ENCODE measurements at places on chromosomes 6 and 20.

- no peak for DNase-seq
Measured at GRCh38 chr6:151475653-151476523, 17.9 kb upstream of the CCDC170 start.

DNA sequence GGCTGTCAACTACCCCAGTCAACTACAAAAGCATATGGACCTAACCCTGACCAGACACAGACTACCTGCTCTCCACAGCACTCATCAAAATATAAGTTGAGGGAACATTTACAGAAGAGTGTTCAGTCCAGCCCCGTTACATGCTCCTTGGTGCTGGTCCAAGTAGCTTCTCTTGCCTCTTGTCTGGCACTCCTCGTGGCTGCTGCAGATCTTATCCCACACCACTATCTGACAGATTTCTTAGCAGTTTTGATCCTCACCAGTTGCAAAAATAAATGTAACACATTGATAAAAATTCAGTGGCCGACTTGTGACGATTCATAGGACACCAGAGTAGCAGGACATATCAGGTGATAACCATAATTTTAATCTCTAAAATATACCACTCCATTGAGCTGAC, 30.6 kb downstream of the FASTKD5 start:
- no peak for DNase-seq

DNA sequence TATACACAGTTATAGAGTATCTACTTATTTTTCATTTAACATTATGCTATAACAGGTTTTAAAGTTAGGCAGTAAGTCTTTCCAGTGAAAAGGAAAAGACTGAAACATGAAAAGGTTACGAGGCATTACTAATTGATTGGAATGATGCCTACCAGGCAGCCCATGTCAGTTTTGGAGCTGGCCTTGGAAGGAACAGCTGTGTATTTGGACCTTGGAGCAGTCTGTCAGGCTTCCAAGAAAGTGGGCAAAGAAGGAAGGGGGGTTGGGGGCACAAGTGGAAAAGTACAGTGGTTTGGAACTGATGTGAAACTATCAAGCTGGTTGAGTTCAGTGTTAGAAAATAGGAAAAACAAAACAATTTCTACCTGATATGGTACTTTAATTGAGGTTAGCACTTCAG, 41.7 kb downstream of the SLC16A10 start:
- DNase-seq: peak; percentile 75

DNA sequence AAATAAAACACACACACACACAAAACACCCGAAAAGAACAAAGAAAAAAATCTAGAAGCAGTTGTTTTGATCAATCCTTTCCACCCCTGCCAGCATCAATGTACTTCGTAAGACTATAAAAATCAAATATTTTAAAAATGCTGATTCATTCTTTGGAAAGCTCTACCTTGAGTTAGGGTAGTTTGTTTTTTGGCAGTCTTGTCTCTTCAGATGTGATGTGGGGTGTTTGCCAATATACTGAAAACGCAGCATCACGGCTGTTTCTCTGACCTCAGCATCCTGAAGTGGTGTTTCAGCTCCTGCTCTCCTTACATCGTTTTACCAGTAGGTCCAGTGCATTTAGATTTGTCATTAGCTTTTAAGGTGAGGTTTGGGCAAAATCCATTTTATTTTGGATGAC, 526.0 kb downstream of the UTRN start:
- no peak for DNase-seq

DNA sequence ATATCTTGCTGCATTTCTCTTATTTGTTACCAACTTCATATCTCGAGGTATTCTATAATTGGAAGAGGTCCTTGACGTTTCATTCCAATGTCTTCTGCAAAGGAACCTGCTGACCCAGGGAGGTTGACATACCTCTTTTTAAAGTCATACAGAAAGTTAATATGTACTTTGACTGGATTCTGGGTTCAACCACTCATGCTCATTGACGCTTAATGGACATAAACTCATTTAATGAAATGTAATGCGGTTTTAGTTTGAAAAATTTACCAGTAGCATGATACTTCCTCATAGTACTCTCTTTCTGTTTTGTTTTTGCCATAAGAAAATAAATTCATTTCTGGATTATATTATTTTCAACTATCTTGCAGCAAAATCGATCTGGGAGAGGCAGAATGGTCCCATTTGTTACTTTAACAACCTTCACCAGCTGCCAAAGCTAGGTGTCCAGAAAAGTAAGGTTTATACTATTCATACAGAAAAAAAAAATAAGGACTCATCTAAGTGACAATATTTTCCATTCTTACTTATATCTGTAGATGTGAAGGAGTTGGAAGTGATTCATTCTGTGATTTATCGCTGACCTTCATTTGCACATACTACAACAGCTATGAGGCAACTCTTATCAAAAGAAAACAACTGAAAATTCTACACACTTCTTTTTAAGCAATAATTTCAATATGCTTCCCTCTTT, 101.6 kb downstream of the ATXN1 start:
- DNase-seq: no peak
